HEK293T (cell line): ENCODE measurements at places on chromosomes 16 and 17.

- DNase-seq = peak; percentile 58
Observed at GRCh38 chr17:33049781-33050414, 58.3 kb downstream of the SPACA3 start.

- no peak for DNase-seq
Observed at GRCh38 chr17:51745993-51746392, 412.5 kb downstream of the CA10 start.

DNA sequence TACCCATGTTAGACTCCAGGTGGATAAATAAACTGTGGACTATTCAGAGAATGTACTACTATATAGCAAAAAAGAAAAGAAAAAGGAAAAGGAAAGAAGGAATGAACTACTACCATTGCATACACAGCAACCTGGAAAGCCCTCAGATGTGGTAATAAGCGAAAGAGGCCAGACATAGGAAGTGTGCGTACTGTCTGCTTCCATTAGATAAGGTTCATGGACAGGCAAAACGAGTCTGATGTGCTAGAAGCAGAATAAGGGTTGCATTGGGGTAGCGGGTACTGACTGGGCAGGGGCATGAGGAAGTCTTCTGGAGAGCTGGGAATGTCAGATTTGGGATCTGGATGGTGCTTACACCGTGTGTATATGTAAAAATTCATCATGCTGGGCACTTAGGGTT is 21.8 kb downstream of the CLEC16A start:
- DNase-seq = no peak

- DNase-seq = no peak
Observed at GRCh38 chr17:74840989-74841666, 18.6 kb downstream of the GRIN2C start.

DNA sequence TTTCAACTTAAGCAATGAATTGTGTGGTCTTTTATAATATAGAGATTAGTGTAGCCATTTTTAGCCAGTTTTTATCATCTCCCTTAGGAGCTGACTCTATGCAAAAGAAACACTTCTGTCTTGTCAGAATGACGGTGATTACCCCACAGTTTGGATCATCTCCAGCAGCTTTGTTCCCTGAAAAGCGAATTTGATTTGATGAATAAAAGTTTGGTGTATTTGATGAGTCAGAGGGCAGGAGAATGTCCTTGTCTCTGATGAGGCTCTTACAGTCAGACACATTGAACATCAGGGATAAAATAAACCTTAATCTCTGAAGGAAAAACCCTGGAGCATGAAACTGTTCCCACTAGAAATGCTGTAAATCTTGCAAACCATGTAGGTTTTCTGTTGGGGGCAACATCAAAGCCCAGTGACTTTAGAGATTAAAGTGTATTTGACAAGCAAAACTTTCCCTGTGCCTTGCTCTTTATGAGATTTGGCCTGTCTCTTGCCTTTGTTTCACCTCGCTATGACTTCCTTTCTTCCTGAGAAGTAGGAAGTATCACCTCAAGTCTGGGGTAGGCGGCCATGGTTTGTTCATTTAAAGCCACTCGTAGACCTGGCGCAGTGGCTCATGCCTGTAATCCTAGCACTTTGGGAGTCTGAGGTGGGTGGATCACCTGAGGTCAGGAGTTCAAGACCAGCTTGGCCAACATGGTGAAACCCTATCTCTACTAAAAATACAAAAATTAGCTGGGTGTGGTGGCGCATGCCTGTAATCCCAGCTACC is 209.3 kb downstream of the FTO start:
- no peak for DNase-seq

DNA sequence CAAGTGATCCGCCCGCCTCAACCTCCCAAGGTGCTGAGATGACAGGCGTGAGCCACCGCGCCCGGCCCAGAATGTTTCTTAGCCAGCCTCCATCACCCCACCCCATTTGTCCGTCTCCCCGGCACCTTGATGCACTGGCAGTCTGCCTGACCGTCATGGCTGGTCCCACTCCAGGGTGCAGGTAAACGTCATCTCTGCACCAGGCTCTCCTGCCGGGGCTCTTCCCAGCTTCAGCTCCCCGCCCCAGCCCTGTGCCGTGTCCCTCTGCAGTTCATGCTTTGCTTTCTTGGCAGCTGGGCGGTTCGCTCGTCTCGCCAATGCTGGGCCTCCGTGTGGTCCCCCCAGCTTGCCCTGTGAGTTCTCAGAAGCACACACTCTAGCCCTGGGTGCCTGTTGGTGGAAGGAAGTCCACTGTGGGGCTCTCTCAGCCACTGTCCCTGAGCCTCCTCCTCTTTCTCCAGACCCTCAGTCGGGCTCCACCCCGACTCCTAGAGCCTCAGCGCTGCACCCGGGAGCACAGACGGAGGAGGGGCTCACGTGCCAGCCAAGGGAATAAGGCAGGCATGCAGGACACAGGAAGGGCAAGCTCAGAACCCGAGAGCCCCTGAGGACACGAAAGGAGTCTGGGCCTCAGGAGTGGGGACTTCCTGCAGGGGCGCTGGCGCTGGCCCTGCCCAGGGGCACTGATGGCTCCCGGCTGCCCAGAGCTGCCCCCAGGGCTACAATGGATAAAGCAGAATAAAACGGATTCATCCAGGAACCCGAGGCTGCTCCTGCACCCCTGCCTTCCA is 12.0 kb downstream of the HS3ST6 start:
- no peak for DNase-seq

GRCh38 chr16:4383591-4384444 is 12.2 kb downstream of the VASN start:
- DNase-seq = no peak

DNA sequence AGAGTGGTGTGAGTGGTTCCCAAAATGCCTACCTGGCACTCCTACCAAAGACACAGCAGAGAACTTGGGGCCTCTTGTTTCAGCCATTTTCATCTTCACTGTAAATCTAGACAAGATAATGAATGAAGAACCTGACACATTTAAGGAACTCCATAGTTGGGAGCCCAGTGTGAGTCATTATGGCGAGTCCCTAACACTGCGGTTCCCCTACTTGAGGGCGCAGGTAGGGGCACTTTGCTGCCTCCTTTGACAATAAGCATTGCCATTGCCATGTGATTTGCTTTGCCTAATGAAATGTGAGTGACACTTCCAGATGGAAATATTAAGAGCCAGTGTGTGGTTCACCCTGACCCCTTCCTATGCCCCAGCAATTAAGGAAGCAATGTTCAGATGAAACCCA is 517.6 kb downstream of the MAF start:
- no peak for DNase-seq

- DNase-seq = no peak
Observed at GRCh38 chr17:62860962-62861873, 53.1 kb upstream of the MARCHF10 start.

DNA sequence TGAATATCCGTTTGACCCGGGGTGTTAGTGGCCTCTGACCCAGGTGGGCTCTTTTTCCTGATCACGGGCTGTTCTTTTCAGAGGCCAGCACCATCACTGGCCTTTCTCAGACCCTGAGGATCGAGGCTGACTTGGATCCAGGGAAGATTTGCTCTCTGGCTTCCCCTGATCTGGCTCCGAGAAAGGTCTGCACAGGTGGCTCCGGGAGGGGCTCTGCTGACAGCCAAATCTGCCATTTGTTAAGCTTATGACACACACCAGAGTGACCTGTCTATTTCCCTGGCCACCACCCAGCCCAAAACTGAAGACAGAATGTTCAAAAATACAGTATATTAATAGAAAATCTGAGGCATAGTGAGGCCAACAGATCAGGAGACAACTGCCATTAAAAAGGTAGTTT is 221.8 kb upstream of the TNRC6C start:
- no peak for DNase-seq

- no peak for DNase-seq
Observed at GRCh38 chr16:88500255-88500661, 47.2 kb downstream of the ZFPM1 start.

- DNase-seq = no peak
Observed at GRCh38 chr17:63989622-63990345, 8.4 kb upstream of the PRR29 start.

DNA sequence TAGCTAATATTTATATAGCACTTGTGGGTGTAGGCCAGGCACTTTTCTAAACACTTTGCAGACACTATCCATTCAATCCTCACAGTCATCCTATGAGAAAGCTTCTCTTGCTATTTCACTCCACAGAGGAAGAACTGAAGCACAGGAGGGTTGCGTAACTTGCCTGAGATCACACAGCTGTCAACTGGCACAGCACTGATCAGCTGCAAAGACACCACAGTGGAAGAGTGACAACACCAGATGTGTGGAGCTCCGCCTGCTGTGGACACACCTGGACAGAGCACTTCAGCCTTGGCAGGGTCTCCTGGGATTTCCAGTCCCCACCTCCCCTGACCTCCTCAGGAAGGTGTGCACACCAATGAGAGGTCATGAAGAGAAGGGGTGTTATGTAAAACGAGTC is 13.3 kb upstream of the CNEP1R1 start:
- DNase-seq = no peak

DNA sequence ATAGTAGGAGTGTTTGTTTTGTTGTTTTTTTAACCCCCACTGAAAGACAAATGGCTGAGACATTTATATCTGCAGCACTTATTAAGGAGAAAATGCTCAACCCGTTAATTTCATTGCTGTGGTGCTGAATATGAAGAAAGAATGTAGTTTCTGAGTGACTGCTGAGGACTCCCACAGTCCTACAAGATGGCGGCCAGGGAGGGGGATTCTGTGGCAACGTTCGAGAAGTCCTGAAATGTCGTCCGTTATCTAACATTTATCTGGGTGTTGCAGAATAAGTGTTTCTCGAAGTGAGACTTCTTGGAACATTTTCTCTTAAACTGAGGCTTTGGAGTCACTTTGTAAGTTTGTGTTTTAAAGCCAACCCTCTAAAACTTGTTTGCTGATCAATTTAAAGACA is 530.4 kb downstream of the XYLT1 start:
- DNase-seq = no peak

DNA sequence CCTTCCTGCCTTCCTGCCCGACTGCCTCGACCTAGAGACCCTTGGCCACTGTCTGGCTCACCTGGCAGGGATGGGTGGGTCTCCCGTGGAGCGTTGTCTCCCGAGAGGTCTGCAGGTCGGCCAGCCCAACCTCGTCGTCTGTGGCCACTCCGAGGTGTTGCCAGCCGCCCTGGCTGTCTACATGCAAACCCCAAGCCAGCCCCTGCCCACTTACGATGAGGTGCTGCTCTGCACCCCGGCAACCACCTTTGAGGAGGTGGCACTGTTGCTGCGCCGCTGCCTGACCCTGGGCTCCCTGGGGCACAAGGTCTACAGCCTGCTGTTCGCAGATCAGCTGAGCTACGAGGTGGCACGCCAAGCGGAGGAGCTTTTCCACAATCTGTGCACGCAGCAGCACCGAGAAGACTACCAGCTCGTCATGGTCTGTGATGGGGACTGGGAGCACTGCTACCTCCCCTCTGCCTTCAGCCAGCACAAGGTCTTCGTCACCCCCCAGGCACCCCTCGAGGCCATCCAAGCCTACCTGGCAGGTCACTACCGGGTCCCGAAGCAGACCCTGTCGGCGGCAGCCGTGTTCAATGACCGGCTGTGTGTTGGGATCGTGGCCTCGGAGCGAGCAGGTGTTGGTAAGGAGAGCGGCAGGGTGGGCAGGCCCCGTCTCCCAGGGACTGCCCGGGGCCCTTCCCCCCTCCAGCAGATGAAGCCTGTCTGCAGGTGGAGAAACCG is 75.1 kb upstream of the ENDOV start:
- no peak for DNase-seq

DNA sequence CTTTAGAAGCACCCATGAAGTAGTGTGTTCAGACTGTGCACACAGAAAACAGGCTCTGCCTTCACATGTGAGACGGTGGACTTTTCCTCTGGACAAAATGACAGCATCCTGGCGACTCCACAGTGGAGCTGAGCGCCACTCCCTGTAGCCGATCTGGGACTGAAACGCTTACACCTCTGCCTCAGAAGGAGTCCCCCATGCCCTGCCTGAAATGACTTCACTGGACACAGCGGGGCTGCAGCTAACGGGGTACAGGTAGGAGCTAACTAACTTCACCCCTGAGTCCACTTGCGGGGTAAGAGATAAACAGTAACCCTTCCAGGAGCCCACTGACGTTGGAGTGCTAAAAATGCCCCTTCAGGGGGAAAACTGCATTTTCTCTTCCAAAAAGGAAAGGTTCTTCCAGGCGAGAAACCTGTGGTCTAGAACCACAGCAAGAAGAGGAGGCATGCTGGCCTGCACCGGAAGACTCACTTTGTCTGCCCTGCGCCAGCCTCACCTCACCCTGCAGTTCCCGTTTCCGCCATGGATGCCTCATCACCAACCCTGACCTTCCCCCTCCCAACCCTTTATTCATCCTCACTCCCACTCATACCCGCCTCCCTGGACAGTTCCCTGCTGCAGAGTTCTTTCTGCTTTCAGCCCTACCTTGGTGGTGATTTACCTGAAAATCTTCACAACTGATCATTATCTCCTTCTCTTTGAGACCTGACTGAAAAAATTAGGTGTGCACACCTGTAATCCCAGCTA is 19.4 kb upstream of the ENDOV start:
- no peak for DNase-seq

GRCh38 chr16:48231727-48232492 is 12.2 kb upstream of the LONP2 start:
- peak; percentile 36 for DNase-seq

GRCh38 chr16:67940446-67941089 is 3.4 kb downstream of the LCAT start:
- DNase-seq = no peak

DNA sequence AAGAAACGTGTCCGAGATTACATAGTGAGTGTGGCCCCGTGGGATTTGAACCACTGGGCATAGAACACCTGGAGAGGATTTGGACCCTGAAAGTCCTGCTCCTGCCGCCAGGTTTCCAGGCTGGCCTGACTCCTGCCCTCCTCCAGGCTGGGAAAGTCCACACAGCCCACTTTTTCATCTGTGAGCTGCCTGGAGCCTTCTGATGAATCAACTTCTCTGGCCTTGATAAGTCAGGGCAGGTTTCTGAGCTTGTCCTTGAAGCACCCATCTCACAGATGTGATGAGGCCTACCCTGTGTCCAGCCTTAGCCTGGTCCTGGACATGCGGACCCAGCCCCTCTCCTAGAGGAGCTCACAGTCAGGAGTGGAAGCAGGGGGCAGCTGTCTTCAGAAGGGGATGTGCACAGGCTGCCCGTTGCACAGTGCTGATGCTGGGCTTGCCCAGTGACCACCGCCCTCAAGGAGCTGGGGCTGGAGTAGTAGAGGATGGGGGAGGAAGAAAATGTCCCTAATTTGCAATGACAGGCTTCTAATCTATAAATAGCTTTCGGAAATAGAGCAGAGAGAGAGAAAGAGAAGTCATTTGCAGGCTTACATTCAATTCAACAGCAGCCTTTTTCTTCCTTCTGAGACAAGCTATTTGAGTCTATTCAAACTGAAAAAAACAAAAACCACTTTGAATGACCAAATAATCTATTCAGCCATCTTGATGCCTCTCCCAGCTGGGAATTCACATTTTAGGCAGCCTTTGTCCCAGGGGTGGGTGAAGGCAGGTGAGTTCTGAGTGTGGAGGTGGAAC is 73.5 kb upstream of the DNAJA2 start:
- DNase-seq = no peak

GRCh38 chr17:8838551-8839095 is 28.9 kb downstream of the PIK3R6 start:
- no peak for DNase-seq

- no peak for DNase-seq
Observed at GRCh38 chr17:12242345-12242954, 221.8 kb downstream of the MAP2K4 start.

GRCh38 chr17:7842380-7843256 is 8.6 kb downstream of the KDM6B start:
- DNase-seq = no peak
